ENCODE measurements at places on chromosomes 13 and 19. TPM values are rescaled to one million over a fixed set of nuclear protein-coding genes. Genes with fewer than 3 reads are reported as not detected.

Gene TFDP1
- 175 TPM for total RNA-seq

Gene KLHL1
- not detected for total RNA-seq

DNA sequence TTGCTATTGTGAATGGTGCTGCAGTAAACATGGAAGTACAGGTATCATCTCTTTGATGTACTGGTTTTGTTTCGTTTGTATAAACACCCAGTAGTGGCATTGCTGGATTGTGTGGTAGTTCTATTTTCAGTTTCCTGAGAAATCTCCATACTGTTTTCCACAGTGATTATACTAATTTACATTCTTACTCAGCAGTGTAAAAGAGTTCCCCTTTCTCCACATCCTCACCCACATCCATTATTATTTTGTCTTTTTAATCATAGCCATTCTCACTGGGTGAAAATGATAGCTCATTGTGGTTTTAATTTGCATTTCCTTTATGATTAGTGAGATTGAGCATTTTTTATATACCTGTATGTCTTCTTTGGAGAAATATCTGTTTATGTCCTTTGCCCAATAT lies 62.3 kb upstream of the PARP4 start:
- H3K27me3 ChIP-seq = peaks cover 5% of the 10 kb centered on the region
- H3K27ac ChIP-seq = no peak overlapping the region
- peaks cover 22% of the 10 kb centered on the region for H3K36me3 ChIP-seq
- H3K4me3 ChIP-seq = no peak overlapping the region
- H3K4me1 ChIP-seq = peaks cover 16% of the 10 kb centered on the region
- DNase-seq = no peak

- H3K36me3 ChIP-seq = no peaks in the 10 kb centered on the region
- H3K27me3 ChIP-seq = no peaks in the 10 kb centered on the region
- H3K4me1 ChIP-seq = no peaks in the 10 kb centered on the region
- DNase-seq = no peak
- H3K4me3 ChIP-seq = no peak overlapping the region
- no peak overlapping the region for H3K27ac ChIP-seq
Measured at GRCh38 chr13:107339209-107339608, 771.3 kb upstream of the ARGLU1 start.

Data from activated CD8-positive, alpha-beta memory T cell treated with anti-CD3 and anti-CD28 coated beads, Interleukin-2, amount 10 ng/mL, durations not matched to agents 7 days and 5 days (primary cell).